GM18507 (cell line): ENCODE measurements at places on chromosomes 7 and 10.

- no peak for DNase-seq
These were observed 57.9 kb downstream of the DNAJB9 start for GRCh38 chr7:108627476-108628051.

DNA sequence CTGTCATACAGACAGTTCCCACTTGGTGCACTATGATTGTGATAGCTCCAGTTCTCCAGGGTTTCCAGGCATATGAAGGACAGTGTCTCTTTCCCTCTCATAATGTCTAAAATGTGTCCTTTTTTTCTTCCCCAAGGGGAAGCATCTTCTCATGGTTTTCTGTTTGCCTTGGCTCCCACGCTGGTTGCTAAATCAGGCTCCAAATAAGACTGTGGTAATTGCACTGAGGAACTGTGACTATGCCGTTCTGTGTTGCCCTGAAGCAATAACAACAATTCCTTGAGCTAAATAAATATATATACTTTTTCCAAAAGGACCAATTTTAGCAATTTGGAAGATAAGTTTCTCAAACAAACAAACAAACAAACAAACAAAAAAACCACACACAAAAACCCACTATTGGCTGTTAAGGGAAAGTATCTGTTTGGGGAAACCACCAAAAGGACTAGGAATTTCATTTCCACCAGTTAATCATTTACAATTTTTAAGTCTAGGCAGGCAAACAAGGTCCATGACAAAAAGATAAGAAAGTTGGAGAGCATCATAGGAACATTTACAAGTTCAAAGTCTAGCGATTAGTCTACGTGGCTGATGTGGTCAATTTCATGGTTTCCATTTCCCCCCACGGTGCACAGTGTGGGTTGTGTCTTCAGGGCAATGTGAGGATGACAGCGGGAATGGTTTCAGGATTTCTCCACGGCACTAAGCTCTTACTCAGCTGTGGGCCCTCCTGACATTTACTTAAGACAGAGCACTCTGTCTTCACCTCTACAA lies 62.4 kb downstream of the THNSL1 start:
- no peak for DNase-seq

DNA sequence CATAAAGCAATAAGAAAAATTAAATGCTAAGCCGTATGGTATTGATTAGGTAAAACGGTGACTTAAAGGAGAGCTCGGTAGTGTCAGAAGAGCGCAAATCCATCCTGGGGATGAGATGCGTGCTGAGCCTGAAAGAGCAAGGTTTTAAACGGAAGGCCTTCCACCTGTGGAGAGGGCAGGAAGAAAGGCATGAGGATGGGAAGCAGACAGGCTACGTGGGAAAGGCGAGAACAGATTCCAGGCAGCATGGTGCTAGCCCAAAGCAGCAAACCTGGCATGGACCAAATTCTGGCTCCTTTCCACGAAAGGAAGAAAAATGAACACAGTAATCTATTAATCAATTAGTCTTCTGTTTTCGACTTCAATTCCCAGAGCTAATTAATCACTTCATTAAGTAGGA lies 103.5 kb downstream of the HIPK2 start:
- DNase-seq = no peak

GRCh38 chr7:91869661-91870060 lies 10.8 kb downstream of the MTERF1 start:
- no peak for DNase-seq

GRCh38 chr10:128031216-128031615 lies 95.0 kb downstream of the MKI67 start:
- no peak for DNase-seq

GRCh38 chr10:90960355-90960814 lies 39.5 kb upstream of the ANKRD1 start:
- DNase-seq = no peak

GRCh38 chr7:7970237-7970530 lies 1.6 kb downstream of the GLCCI1 start:
- no peak for DNase-seq

DNA sequence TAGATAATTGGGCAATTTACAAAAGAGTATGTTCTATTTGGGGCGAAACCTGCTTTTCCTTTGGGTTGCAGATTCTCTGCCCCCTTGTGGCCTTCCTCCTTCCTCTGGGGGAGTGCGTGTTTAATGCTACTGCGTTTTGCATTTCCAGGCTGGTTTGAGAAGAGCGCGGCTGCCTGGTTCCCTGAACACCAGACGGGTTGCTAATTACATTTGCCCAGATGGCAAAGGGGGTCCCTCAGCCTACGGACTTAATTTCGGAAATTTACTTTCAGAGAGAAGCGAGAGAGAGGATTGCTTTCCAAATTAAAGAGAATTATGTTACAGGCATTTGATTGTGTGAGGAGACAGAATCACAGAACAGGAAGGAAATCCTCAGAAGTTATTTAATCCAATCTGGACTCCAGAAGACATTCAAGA lies 91.9 kb upstream of the JAZF1 start:
- no peak for DNase-seq

- DNase-seq = no peak
These were observed 312.8 kb downstream of the TNS3 start for GRCh38 chr7:47268851-47269836.

DNA sequence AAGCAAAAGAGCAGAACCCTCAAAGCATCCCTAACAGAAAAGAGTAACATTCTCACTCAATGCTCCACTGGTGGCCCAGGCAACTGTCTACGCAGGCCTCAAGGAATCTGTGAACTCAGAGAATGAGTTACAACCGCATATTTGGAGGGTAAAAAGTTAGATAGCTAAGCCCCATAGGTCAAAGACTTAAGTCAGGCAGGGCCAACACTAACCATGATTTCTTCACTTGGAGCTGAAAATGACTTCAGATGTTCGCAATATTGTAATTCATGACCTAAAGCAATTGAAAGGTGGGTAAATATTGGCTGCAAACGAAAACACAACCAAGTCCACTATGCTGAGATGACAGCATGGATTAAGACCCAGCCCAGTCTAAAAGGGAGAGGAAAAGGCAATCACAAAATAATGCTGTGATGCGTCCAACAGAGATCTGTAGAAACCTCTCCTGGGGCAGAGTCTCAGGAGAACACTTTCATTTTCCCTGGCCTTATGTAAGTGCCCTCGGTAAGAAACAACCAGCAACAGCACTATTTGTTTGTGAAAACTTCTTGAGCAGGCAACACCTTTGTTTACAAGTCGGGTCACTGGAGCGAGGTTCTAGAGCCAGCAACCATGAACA lies 176.5 kb downstream of the TNS3 start:
- DNase-seq = no peak

DNA sequence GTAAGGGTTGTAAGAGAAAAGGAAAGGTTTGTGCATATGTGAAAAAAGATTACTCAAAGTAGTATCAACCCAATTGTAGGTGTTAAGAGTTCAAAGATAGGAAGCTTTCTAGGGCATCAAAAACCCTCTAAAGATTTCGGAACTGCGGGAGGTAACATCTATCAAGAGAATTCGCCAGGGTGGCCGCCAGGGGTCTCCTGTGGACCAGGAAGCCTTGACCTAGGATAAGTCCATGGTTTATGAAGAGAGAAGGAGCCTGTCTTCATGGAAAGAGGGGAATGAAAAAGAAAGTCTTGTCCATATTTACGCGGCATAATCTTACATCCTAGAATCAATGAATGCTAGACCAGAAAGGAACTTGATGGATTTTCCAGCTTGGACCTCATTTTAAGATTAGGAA lies 140.7 kb upstream of the CALCR start:
- no peak for DNase-seq

GRCh38 chr7:115153769-115154477 lies 232.0 kb downstream of the MDFIC start:
- no peak for DNase-seq

DNA sequence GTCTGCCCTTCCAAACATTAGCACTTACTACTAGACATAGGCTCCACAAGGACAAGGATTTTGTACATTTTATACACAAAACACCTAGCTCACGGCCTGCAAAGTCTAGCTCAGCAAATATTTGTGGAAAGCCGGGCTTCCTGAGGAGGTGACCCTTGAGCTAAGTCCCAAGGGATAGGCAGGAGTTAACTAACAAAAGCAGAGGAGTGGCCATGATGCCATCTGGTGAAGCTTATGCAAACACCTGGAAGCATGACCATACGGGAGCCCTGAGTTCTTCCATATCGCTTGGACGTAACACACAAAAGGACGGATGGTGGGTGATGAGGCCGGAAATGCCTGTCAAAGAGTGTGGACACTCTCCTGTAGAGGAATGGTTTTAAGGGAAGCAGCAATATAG lies 25.9 kb upstream of the YAE1 start:
- no peak for DNase-seq

DNA sequence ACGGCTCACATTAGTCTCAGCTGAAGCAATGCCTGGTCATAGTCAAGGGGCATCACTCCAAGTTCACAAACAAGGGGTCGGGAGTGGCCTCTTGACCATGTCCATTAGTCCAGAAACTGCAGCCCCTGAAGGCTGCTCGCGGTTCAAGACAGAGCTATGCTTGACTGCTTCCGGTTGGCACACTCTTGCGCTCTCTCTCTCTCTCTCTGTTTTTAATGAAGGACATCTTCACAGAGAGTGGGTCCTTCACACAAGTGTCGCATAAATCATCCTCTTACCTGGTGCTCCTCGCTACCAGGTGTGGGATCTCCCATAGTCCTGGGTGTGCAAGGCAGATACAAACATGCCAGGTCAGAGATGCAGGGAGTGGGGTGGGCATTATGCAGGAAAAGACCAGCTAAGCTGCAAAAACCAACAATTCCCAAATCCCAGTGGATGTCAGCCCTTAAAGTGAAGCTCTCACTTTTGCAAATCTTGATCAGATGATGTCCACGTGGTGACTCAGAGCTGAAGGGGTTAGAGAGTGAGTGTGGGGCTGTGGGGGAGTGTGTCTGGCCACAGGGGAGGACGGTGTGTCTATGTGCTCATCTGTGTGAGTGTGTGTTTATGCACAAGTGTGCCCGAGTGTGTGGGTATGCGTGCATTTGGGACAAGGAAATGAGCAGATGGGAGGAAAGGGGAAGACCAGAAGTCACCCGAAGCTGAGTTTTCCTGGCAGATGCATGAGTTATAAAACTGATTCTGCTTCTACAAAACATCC lies 83.7 kb upstream of the PPP2R2D start:
- no peak for DNase-seq

DNA sequence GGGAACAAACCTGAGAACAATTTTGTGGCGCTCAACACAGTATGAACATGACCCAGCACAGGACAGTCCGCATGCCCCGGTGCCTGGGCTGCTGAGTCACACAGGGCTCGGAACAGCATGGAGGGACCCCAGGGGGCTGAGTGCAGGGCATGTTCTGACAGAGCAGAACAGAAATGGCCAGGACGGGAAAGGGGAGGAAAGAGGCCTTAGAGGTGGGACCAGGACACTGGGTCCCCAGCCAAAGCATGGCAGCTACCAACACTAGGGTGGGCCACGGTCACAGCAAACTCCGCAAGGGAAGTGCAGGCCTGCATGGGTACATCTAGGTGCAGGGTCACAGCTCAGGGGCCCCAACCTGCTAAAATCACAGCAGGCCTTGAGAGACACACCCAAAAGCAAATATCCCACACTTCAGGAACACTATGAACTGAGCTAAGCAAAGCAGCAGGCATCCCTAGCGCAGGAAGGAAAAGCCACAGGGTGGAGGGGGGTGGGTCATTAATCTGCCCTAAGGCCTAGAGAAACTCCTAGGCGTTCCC lies 5.6 kb downstream of the IMPDH1 start:
- no peak for DNase-seq

DNA sequence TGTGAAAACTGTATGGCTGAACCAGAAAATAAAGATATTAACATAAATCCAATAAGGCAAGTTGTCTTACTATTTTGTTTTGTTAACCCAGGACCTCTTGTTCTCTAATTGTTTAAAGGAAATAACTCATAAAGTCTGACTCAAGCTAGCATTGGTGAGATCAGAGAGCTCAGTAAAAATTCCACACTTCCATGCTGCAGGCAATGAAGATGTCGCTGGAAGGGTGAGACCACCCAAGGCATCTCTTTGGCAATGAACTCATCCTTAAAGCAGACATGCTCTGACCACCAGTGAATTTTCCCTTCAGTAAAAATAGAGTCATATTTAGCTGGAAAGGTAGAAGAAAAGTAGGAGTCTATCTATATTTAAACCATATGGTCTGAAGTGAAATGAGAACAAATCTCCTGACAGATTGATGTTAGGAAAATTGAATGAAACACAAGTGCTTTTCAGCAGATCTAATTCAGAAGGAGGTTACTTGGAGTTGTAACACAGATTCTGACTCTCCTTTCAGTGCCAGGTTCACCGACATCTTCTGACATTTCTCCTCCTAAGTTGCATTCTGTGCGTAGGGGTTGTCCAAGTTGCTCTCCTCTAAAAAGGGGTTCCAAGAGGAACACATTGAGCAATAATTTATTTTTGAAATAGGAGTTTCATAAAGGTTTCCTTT lies 32.8 kb upstream of the VIPR2 start:
- no peak for DNase-seq

GRCh38 chr10:114374053-114374791 lies 30.1 kb downstream of the AFAP1L2 start:
- DNase-seq = no peak

GRCh38 chr7:36338256-36338655 lies 51.4 kb upstream of the ANLN start:
- DNase-seq = no peak

DNA sequence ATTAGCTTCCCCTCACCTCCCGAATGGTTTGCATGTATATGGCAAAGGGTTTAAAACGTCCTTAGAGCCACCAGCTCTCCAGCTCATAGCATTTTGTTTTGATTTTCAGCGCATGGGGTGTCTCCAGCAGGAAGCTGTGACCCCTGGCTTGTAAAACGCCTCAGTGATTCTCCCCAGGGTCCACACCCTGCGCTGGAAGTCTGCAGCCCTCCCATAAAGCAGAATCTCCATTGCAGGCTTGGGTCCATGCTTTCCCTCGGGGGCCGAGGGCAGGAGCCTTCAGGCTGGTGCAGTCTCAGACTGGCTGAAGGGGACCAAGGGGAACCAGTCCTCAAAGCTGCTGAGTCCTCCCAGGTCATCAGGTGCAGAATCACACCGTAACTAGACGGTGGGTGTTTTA lies 109.7 kb downstream of the VIPR2 start:
- no peak for DNase-seq

DNA sequence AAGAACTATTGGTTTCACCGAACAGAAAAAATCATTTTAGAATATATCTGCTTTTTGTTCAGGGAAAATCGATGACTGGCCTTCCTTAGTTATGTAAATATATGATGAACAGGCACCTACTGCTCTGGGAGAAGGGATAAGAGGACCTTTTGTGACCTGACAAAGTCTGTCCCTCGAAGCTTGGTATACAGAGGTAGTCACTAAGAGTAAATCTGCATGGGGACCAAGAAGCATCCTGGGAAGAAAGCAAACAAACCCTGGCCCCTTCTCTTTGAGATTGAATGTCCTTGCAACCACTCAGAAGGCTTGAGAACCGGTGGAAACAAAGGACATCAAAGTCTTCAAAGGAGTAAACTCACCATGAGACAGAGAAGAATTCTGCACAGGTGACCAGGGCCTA lies 52.3 kb downstream of the SKIDA1 start:
- no peak for DNase-seq

- DNase-seq = no peak
These were observed 757.1 kb downstream of the AUTS2 start for GRCh38 chr7:70355198-70356020.

- DNase-seq = no peak
These were observed 32.1 kb downstream of the UMAD1 start for GRCh38 chr7:7672545-7673239.
